ENCODE measurements at places on chromosomes 7 and 10.

DNA sequence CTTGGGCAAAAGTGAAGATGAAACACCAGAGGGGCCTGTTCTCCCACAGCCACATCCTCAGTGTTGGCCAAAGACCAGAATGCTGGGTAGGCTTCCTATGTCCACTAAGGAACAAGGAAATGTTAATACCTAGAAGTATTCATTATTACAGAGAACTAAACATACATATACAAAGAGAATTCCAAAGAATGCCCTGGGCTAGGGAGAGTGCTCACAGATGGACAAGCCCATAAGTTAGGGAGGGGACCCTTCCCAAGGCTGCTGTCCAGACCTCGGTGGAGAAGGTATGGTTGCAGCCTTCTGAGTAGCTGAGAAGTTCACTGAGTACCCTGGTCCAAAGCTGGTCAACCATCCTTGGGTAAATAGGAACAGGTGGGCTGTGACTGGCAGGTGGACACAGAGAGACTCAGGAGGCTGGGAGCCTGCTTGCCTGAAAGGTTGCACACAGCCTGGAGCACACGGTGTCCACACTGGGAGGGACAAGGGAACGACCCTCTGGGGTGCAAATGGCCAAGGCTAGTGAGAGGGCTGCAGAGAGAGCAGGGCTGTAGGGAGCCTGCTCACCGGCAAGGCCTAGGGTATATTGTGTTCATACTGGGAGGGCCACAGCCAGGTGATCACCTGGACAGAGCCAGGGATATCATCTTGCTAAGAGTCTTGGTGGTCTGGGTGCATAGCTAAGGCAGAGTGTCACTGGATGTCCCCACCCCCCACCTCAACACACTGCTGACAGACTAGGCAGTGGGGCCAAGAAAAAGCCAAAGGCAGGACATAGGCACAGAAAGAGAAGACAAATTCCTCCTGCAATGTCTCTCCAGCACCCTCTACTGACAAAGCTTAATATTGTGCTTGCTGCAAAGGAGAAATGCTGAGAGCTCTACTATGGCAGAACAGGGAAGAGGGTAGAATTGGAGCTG is 40.3 kb downstream of the CPVL start:
- DNase-seq = peak; percentile 82

- DNase-seq = no peak
Observed at GRCh38 chr7:47893238-47893637, 55.0 kb downstream of the PKD1L1 start.

DNA sequence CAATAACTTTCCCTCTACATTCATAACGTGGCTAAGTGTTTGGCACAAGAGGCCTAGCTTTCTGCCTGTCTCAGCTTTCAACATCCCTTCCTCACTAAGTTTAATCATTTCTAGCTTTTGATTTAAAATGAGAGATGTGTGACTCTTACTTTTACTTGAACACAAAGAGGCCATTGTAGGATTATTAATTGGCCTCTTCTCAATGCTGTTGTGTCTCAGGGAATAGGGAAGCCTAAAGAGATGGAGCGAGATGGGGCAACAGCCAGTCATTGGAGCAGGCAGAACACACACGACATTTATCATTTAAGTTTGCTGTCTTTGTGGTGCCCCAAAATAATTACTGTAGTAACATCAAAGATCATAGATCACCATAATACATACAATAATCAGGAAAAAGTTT is 167.1 kb upstream of the TRIM24 start:
- DNase-seq = no peak

DNA sequence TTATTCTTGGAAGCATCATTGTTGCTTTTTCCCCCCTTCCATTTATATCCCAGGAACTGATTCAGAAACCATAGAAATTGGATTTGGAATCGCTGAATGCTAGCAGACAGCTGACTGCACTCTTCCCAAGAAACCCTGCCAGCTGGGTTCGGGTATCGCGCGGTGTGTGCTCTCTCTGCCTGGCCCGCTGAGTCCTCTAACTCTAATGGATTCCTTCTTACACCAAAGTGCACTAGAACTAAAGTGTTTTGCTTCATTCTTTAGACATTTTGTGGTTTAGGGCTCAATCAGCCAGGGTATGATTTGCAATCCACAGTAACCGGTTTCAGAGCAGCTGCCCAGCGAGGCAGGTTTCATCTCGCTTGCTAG is 92.2 kb downstream of the EGFR start:
- DNase-seq = no peak

GRCh38 chr10:99740933-99741559 is 9.0 kb downstream of the CUTC start:
- no peak for DNase-seq
